ENCODE measurements at places on chromosomes 3 and 15.

- no peak for DNase-seq
Measured at GRCh38 chr15:39365873-39366272, 215.0 kb upstream of the THBS1 start.

DNA sequence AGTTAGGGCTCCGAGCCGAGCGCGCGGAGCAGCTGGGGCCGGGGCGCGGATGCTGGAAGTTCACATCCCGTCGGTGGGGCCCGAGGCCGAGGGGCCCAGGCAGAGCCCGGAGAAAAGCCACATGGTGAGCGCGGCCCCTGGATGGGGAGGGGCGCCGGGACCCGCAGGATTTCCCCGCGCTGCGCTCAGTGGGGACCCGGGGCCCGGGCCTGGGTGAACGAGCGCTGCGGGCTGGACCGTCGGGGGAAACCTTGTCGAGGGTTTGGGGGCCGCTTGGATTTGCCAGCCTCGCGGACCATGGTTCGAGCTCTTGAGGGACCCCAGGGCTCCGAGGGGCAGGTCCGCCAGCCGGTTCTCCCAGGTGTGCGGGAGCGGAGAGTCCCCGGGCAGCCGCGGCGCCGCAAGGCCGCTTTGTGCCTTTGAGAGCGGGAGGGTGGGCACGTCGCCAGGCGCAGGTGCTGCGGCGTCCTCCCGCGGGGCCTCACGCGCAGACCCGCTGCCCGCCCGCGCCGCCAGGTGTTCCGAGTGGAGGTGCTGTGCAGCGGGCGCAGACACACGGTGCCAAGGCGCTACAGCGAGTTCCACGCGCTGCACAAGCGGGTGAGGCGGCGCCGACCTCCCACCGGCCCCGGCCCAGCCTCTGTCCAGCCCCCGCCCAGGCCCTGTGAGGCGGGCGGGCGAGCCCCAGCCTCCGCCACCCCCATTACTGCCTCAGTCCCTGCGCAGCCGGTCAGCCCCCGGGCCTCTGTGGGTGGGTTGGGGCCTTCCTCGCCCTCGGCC is at the start of gene SNX22:
SNX22 (plus strand) TSS at position 5 of the 780 bp plus-strand sequence; CDS start at position 50, 45 bp downstream.
- no peak for DNase-seq

DNA sequence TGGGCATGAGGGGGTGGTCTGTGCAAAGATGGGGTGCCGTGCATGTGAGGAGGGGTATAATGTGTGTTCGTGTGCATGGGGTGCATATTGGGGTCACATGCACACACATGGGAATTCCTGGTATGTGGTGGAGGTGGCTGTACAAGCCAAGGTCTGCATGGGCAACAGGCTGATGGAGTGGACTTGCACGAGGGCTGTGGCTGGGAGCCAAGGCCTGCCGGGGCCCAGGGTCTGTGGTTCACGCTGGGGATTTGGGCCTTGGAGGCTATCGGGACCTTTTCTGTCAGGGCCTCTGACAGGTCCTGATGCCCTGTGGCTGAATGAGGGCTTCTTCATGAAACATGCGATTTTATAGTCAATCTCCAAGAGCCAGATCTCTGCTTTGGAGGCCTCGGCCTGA is 9.8 kb upstream of the PLXND1 start:
- no peak for DNase-seq

GRCh38 chr3:173913974-173914421 is 516.5 kb downstream of the NLGN1 start:
- DNase-seq, result no peak

DNA sequence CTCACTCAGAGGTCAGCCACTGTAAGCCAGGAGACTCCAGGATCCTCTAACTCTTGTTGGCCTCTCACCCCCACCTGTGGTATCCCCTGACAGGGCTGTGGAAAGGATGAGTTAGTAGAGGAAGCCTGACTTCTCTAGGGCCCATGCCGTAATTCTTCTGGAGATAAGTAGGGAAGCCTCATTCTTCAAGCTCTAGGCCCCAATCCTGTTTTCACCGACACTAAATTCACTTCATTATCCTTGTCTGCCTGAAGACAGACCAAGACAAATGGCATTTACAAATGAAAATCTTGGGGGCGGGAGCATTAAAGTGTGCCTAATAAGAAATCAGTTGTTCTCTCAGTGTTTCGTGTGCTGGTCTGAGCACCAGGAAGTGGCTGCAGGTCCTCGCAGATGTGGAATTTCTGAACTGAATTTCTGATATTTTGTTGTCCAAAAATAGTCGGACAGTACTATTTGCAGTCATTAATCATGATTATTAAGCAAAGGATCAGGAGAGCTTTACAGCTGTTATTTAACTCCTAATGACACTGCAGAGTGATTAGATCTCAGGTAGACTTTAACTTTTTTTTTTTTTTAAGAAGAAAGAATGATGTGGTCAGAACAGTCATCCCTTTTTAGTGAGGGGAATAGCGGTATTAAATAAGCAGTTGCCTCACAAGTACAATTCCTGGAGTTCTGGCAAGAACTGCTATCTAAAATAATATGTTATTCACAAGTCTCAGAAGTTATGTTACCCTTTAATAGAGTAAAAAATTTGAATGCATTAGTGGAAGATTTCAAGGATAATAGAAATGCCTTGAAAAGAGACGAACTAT is 58.4 kb downstream of the RBMS3 start:
- DNase-seq, result no peak

- DNase-seq, result no peak
Measured at GRCh38 chr15:35757361-35757760, 211.4 kb upstream of the DPH6 start.

GRCh38 chr3:175270198-175270837 is 411.2 kb downstream of the NAALADL2 start:
- no peak for DNase-seq

DNA sequence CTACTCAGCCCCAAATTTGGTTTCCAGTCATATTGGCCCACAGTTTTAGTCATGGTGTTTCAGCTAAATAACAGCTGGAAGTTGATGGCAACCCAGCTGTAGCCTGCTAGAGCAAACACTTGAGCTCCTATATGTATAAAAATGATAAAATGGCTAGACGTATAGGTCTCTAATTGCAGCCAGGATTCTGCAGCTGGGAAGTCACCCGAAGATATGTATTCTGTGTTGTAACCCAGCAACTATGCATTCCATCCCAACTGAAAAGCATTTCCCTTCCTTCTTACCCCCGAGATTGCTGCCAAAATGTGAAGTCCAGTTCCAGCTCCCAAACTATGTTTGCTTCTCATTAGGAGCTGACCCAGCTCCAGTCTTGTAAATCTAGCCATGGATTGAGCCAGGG is 408.4 kb downstream of the AGBL1 start:
- DNase-seq, result no peak

GRCh38 chr3:171974986-171975837 is 64.2 kb upstream of the FNDC3B start:
- no peak for DNase-seq

DNA sequence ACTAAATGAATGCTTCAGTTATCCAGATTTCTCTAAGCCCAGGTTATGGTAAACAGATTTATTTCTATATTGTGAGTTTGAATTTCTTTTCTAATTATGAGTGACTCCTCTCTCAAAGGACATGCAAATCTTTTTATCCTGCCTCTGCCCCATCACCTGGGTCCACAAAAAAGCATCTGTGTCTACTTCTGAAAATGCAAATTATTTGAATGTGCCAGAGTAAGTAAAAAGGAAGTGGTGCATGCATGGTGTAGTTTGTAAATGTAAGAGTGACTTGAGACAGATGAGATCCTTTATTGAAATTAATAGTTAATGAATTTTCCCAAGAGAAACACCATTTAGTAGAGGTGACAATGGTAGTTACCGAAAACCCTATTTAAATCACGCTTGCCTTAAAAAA is 26.9 kb downstream of the MCTP2 start:
- no peak for DNase-seq

DNA sequence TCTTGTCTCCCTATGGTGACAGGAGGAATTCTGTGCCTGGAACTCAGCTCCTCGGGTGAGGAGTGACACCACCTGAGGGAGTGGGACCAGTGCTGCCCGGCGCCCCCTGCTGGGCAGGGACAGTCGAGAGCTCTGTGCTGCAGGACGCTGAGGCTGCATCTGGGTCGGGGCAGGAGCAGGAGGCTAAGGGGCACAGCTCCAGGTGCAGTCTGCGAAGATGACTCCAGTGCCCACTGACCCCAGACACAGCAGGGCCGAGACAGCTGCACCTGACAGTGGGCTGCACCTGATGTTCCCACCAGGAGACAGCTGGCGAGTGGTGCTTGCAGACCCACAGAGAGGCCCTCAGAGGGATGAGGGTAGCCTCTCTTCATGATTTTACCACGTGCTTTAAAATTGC is 152.9 kb downstream of the ATP10A start:
- DNase-seq, result no peak

GRCh38 chr3:55604402-55604801 is 117.3 kb upstream of the WNT5A start:
- no peak for DNase-seq

DNA sequence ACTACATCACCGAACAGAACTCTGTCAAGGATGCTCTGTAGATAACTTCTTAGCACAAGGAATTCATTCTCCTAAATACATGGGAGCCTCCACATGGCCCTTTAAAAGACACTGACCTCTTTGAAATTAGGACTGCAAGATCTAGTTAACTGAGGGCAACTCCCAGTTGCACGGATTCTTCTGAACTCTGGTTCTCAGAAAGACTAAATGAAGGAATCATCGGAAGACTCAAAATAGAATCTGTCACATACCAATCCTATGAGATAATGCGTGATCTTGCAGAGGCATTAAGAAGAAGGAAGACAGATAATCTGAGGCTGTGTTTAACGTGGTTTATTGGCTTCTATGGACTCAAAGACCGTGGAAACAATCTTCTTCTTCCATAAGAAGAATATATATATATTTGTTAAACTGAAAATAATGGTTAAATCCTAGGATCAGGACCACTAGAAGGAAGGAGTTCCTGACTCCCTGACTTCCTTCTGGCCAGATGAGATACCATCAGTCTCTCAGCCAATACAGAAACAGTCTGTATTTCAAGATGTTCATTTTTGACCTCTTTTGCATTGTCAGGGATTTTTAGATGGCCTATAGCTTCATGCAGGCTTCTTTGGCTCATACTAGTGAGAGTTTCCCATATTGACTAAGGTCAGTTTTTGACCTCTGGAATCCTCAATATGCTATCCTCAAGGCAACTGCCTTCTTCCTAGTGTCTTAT is 33.9 kb upstream of the TBC1D23 start:
- DNase-seq, result no peak

- no peak for DNase-seq
Measured at GRCh38 chr3:156445117-156446090, 109.5 kb downstream of the SSR3 start.

- DNase-seq, result no peak
Measured at GRCh38 chr3:154250291-154250690, 74.0 kb downstream of the DHX36 start.

DNA sequence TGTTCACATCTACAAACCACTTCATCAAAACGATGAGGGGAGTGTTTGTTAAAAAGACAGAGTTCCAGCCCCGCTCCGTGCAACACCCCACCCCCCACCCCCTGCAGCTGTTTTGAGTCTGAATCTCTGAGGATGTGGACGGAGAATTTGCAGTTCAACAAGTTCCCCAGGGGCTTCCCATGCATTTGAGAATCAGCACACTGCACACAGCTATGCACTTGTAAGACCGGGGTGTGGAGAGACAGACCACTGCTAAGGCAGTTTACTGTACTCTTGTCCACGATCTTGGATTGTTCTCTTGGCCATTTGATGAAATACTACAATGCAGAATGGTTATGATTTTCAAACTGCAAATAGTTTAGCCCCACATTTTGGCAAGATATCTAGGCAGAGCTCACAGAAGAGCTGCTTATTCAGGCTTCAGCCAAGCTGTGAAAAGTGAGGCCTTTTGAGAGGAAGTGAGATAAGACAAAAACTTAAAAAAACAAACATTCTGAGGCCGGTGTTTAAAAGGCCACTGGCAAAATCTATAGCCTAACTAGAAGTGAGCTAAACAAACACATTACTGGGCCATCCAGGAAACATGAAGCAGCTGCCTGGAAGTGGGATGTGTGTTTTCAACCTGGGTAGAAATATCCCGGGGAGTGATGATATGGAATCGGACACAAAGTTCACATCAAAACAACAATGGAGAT is 308.2 kb upstream of the ADAMTS9 start:
- no peak for DNase-seq

GRCh38 chr3:149005416-149005815 is 14.1 kb downstream of the GYG1 start:
- no peak for DNase-seq

GRCh38 chr3:188154809-188155574 is 1.0 kb downstream of the LPP start:
- DNase-seq, result no peak

DNA sequence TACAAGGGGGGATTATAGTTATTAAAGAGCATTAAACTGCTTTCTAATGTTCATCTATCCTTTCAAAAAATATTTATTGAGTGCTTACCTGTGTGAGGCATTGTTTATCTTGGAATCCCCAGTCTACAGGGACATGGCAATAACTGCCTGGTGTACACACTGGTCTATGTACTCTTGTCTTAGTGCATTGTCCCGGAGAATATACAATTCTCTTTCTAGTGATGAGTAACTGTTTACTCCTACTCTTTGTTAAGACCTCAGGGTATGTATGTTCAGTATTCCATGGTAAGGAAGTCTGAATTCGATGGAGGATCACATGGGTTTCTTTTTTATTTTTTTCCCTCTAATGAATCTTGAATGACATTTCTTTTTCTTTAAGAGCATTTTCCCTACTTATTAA is 772.4 kb upstream of the NR2F2 start:
- DNase-seq, result no peak

DNA sequence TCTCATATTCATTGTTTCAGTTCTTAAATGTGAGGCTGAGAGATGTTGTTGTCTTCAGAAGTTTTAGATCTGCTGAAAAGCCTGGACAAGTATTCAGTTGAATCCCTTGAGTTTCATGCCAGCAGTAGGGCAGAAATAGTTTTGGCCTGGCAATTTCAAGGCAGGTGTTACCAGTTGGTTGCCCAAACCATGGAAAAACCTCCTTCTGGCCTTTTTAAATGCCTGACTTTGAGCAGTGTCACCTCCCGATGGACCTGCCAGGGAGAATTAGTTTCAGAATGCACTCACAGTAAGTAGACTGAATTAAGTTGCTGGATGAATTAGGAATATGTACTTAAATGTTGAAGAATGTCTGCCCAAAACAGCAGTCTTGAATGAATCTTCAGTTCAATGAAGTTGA is 383.1 kb downstream of the KCNH8 start:
- DNase-seq, result no peak

- no peak for DNase-seq
Measured at GRCh38 chr3:143331350-143331749, 211.8 kb downstream of the CHST2 start.

DNA sequence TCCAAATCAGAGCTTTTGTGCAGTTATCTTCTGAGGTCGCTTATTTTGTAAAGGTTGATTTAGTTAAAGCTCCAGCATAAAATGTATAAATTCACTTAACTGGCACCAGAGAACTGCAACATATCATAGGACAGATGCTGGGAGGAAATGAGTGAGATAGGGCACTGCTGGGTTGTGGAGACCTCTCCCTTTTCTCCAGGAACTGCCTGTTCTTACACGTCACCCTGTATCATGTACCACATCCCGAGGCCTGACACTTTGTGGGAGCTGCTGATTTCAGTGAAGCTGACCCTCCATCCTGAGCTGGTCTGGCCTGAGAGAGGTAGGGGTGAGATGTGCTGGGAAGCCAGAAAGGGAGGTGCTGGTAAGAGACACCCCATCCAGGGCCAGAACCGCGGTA is 213.8 kb upstream of the FEZF2 start:
- DNase-seq, result no peak
